ENCODE measurements at places on chromosomes 4 and X.

- H3K36me3 ChIP-seq = no peaks in the 10 kb centered on the region
- H3K4me1 ChIP-seq = peaks cover 10% of the 10 kb centered on the region
Observed at GRCh38 chrX:23952984-23953907, 45.4 kb downstream of the CXorf58 start.

DNA sequence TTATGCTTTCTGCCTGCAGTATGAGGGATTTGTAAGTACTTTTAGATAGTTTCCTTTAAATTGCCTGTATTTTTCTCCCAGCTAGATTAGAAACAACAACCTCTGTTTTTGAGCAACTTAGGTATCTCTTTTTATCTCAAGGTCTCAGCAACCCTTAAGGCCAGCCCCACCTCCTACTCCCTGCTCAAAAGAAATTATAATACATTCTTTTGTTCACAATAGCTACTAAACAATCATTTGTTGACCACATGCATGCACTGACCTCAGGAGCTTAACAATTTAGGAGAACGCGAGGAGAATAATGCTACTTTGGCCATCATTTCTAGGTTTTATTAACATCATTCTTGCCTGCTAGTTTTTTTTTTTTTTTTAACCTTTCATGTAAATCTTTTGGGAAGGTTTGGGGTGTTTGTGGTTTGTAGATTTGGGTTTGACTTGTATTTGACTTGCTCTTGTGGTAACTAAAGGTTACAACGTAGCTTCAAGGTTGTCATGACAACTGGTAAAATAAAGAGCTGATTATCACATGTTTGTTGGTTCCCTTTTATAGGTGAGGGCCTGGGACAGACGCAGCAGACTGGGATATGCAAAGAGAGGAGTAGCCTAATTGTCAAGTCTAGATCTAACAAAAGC, 145.4 kb upstream of the PLAC1 start:
- H3K36me3 ChIP-seq = no peaks in the 10 kb centered on the region
- H3K4me3 ChIP-seq = no peak overlapping the region
- H3K27me3 ChIP-seq = no peaks in the 10 kb centered on the region
- ATAC-seq = peak; percentile 65
- H3K4me1 ChIP-seq = peaks cover 11% of the 10 kb centered on the region

- peaks cover 5% of the 10 kb centered on the region for H3K36me3 ChIP-seq
- H3K27ac ChIP-seq = no peak overlapping the region
- H3K4me3 ChIP-seq = no peak overlapping the region
- H3K4me1 ChIP-seq = no peaks in the 10 kb centered on the region
- no peak for ATAC-seq
Observed at GRCh38 chrX:136047969-136048368, 62.7 kb downstream of the SLC9A6 start.

DNA sequence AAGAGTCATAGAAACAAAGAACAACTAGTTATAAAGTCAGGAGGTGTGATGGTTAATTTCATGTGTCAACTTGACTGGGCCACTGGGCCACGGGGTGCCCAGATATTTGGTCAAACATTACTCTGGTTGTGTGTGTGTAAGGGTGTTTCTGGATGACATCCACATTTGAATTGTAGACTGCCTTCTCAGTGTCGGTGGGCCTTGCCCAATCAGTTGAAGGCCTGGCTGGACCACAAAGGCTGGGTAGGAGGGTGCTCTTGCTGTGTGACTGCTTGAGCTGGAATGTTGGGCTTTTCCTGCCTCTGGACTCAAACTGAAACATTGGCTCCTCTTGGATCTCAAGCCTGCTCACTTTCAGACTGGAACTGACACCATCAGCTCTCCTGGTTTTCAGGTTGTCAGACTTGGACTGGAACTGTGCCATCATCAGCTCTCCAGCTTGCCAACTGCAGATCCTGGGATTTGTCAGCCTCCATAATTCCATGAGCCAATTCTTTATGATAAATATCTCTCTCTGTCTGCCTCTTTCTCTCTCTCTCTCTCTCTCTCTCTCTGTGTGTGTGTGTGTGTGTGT, 41.4 kb downstream of the CLDN34 start:
- no peaks in the 10 kb centered on the region for H3K36me3 ChIP-seq
- no peaks in the 10 kb centered on the region for H3K27me3 ChIP-seq
- peaks cover 34% of the 10 kb centered on the region for H3K4me1 ChIP-seq
- no peak overlapping the region for H3K4me3 ChIP-seq
- H3K27ac ChIP-seq = peak overlapping the region; percentile 40
- no peak for ATAC-seq

- H3K27ac ChIP-seq = no peak overlapping the region
- no peaks in the 10 kb centered on the region for H3K27me3 ChIP-seq
- no peaks in the 10 kb centered on the region for H3K36me3 ChIP-seq
- H3K4me1 ChIP-seq = no peaks in the 10 kb centered on the region
Observed at GRCh38 chrX:111376897-111377578, 35.0 kb downstream of the DCX start.

GRCh38 chr4:153832054-153832453, 43.2 kb upstream of the SFRP2 start:
- H3K4me1 ChIP-seq = no peaks in the 10 kb centered on the region
- H3K27ac ChIP-seq = no peak overlapping the region
- ATAC-seq = no peak
- H3K36me3 ChIP-seq = no peaks in the 10 kb centered on the region

GRCh38 chr4:100359441-100359840, 158.4 kb downstream of the EMCN start:
- H3K4me1 ChIP-seq = no peaks in the 10 kb centered on the region
- H3K27ac ChIP-seq = no peak overlapping the region
- ATAC-seq = no peak
- peaks cover 25% of the 10 kb centered on the region for H3K27me3 ChIP-seq

GRCh38 chrX:121283921-121284320, 236.5 kb downstream of the GLUD2 start:
- ATAC-seq = no peak
- H3K27me3 ChIP-seq = no peaks in the 10 kb centered on the region
- no peaks in the 10 kb centered on the region for H3K4me1 ChIP-seq
- no peaks in the 10 kb centered on the region for H3K36me3 ChIP-seq
- no peak overlapping the region for H3K27ac ChIP-seq

Measured in stimulated activated memory B cell treated with anti-CD40 and anti-IgM and Interleukin-4, amounts not matched to agents 10 μg/mL and 1 μg/mL and 100 μg/mL, for 72 hours (primary cell).